Endothelial cell (in vitro differentiated cells): ENCODE measurements at places on chromosomes 13 and 19.

GRCh38 chr13:51807041-51807440 is 3.1 kb upstream of the DHRS12 start:
- DNase-seq: no peak

DNA sequence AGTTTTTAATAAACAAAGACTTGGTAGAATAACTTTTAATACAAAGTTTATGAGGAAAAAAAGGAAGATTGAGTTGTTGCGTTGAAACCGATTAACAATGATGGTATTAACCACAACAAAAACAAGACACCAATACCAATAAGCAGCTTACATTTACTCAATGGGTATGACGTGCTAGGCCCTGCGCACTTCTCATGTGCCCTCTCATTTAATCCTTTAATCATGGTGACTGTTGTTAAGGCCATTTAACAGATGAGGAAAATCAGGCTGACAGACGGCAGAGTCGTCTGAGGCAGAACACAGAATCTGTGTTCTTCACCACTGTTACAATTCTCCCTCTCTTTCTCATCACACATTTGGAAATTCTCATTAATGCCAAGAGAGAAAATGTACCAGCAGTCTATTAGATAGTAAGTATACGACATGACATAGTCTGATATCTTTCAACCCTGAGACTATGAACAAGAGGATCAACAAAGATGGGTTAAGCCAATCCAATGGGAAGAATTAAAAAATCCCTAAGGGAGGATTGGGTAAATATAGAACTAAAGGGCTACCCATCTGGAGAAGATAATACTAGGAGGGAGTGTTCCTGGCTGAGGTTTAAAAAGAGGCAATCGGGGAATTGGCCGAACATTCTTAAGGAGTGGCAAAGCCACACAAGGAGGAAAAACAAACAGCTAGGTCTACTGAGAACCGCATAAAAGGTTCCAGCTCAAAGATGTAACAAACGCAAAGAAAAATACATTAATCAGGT is 54.0 kb downstream of the DOCK9 start:
- DNase-seq: no peak

DNA sequence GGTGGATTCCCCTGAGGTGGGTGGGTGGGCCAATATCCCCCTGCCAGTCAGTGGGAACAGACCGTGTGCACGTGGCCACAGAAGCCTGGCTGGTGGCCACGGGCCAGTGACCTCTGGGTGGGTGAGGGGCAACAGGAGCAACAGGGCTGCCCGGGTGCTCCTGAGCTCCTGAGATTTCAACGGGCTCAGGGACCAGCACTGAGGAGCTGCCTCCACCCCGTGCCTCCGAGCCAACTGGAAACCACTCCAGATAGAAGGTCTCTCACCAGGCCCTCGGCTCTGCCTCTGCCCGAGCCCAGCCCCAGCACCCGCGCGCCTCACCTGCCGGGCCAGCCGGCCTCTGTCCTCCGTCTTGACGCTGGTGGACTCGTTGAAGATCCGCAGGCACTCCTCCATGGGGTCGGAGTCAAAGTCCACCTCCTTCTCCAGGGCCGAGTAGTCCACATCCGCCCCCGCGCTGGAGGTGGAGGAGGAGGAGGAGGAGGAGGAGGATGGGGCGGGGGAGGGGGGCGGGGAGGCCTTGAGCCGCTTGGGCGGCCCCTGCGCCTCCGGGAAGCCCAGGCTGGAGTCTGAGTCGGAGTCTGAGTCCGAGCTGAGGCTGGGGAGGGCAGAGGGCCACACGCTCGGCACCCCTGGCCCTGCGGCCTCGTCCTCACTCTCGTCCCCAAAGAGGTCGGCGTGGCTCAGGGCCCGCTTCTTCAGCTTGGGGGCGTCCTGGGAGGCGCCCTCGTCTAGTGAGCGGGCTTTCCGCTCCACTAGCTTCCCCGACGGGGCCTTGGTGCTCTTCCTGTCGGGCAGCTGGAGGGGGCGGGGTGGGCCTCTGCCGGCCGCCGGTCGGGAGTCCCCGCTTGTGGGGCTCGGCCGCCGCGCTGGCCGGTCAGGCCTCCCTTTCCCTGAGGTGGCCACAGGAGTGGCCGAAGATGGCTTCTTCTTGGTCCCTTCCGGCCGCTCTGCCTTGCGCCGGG is 14.8 kb upstream of the ATP8B3 start:
- DNase-seq: peak; percentile 38

DNA sequence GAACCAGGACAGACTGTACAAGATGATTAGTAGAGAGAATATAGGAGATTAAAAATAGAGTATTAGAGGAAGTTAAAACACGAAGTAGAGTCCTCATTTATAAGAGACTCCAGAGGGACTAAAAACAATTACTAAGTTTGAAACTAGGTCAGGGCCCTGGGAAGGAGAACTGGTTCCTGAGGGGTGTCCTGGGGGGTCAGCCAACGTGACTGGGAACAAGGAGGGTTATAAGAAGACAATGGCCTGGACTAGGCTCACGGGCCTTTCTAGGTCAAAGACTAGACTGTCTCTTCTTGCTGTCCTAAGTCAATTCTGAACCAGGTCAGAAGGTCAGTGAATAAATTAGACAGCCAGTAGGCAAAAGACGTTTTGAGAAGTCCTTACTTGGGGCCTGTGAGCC is 165.3 kb downstream of the IER2 start:
- DNase-seq: no peak

GRCh38 chr13:93963266-93964145 is 516.0 kb downstream of the DCT start:
- DNase-seq: no peak

DNA sequence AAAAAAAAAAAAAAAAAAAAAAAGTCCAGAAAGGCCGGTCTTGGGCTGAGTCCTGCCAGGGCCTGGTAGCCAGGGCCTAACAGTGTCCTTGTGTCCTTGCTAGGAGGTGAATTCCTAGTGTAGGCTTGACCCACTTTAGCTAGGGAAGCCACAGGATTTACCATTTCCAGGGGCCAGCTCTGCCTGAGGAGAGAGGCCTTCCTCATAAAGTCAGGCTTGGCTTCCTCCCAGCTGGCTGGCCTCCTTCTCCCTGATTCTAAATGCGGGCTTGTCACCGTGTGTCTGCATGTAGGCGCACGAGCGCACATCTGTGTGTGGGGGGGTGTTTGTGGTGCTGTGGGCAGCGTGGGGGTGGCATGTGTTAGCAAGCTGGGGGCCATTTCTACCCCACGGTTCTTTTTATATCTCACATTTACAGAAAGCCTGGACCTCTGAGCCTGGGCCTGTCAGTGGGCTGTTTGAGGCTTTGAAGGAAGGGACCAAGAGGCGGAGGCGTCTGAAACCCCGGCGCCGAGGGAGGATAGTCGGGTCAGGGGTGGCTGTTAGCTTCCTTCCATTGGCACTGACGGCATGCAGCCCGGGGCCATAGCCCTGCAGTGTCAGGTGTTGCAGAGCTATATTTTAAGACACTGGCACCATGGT is 31.7 kb downstream of the IER2 start:
- DNase-seq: no peak
